ENCODE measurements at places on chromosomes 6 and 20.

DNA sequence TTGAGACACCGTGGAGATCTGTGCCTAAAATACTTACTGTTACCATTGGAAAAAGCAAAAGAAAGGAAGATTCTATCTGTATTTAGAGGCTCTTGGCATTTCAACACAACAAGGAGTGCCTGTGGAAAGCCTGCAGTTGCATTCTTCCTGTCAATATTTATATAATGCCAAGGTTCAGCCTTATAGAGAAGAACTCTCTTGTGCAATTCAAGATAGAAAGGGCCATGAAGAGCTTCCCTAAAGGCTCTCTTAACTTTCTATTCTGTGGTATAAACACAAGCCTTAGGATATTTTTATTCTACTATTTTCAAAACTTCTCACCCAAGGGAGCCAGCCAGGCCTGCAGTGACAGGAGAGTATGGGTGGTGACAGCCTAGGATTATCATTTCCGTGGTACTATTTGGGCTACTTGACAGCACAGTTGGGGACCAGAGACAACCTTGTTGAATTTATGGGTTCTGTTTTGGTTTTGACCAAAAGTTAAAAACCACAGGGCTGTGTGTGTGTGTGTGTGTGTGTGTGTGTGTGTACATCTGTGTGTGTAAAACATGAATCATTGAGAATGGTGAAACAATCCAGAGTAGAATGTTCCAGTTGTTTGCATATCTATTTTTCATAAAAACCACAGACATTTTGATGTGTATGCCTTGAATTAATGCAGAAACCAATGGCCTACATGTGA is 700.9 kb upstream of the SLC35B3 start:
- DNase-seq, result no peak

- no peak for DNase-seq
These were observed 187.7 kb upstream of the PRSS16 start for GRCh38 chr6:27059621-27060425.

GRCh38 chr6:8947900-8948299 is 512.6 kb upstream of the SLC35B3 start:
- no peak for DNase-seq

GRCh38 chr20:25318471-25319240 is 70.8 kb downstream of the PYGB start:
- peak; percentile 89 for DNase-seq

DNA sequence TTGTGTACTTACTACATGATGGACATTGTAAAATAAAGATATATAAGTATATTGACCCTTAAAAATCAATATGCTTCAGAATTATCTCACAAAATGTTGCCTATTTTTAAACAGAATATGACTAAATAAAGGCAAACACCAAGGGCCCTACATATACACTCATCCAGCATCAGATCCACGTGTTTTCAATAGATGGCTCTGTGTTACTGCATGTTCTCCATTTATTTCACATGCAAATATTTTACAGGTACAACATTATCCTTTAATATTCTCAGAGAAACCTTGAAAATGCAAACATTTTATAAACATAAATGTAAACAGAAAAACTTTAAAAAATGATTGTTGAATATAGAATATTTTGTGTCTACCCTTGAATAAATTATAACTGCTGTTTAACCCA is 2.9 kb upstream of the KHDRBS2 start:
- no peak for DNase-seq

GRCh38 chr6:35777356-35778102 is 1.1 kb downstream of the CLPSL2 start:
- DNase-seq, result no peak

Measured in pons (tissue), 1 donor.